Right lung (tissue), 10 donors: ENCODE measurements at places on chromosomes 2 and 18.

DNA sequence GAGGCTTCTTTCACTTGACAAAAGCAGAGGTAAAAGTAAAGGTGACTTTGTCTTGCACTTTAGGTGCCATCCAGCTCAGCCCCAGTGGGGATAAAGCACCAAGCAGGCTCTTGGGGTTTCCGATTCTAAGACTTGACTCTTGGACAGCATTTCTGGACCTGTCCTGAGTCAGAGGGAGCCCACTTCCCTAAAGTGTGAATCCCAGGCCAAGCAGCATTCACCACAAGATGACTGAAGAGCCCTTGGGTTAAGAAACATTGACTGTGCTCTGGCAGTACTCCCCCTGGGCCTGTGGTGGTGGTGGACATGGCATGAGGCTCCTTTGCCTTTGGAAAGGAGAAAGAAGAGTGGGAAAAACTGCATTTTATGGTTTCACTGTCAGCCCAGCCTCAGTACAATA, 638.0 kb upstream of the VRK2 start:
- no peak for DNase-seq

- no peak for DNase-seq
Measured at GRCh38 chr2:241798081-241798630, 10.8 kb upstream of the NEU4 start.

DNA sequence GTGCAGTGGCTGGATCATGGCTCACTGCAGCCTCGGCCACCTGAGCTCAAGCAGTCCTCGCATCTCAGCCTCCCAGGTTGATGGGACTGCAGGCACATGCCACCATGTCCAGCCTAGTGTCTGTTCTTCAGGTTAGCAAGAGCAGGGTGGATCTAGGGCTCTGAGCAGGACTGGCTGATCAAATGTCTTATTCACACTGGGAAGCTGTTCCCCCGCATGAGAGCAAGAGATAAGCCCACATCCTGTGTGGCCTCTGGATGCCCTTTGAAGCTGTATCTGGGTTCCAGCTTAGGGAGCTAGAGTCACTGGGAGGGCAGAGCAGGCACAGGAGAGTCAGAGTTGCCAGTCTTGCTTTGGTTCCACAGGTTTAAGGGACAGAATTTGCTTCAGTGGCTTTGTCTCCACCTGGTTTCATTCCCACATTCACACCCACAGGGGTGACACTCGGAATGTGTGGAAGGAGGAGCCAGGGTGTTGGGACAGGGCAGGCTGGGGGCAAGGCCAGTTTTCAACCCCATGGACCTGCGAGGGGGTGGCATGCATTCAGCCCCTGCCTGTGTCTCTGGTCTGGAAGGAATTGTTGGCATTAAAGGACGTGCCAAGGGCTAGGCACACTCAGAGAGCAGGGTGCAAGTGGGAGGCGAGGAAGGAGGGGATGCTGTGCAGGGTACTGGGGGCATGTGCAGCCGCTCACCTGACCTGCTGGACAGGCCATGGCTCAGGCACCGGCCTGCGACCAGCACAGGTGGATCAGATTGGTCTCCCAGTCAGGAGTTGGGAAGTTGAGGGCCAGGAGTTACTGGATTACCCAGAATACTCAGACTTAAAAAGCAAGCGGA, 24.5 kb downstream of the PTPN18 start:
- DNase-seq = no peak

GRCh38 chr2:241892299-241893137, 23.0 kb downstream of the RTP5 start:
- no peak for DNase-seq

GRCh38 chr2:111022633-111023032, 98.1 kb upstream of the BCL2L11 start:
- DNase-seq = no peak

DNA sequence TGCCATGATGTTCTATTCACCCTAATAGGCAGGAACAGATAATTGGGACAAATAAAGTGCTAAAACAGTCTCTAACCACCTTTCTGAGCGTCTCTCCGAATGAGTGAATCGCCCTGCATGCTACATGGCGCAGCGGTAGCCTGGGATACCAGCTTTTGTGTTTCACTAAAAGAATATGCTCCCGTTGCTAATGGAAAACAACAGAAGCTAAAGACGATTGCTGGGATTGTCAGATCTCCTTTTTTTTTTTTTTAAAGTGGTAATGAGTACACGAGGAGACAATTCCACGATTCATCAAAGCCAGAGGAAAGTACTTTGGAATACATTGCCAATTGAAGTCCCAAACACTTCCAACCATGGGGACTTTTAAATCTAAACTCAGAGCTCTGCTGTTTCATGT, 1815.3 kb upstream of the CELF4 start:
- no peak for DNase-seq

GRCh38 chr2:157840568-157841156, 35.5 kb downstream of the ACVR1 start:
- DNase-seq = peak; percentile 24

DNA sequence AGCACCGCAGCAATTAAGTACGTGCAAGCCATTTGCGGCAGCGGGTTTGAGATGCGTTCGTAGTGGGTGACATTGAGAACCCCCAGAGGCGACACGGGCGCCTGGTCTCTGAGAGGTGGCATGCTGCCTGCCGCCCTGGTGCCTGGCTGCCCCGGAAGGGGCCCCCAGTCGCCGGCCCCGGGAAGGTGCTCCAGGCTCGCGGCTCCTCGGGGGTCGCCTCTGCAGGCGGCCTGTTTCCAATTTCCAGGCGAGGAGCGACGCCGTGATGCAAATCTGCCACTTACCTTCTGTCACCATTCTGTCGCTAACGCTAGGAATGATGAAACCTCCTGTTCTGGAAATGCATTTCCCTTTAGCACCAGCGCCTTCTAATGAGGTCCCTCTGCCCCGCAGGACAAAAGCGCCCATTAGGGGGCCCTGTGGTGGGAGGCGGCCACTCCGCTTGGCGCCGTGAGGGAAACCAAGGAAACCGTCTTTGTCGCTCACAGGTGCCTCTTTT, 13.0 kb downstream of the KIF5C start:
- DNase-seq = no peak

DNA sequence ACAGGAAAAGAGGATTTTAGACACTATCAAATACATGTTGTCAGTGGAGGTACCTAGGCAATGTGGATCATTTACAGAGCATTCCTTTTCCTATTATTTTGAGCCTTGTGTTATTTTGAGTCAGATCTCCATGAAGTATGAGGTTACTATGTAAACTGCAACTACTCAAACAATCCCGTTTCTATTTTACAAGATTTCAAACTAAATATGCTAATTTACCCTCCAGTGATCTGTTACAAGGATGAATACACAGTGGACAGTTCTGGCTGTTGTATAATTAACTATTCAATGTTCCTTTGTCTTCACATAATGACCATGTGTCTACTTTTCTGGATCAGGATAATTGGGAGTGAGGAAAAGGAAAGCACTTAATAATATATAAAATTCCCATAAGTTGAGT, 4.6 kb downstream of the HOXD1 start:
- DNase-seq = no peak

GRCh38 chr2:147714582-147714981, 130.2 kb upstream of the ACVR2A start:
- DNase-seq = no peak

GRCh38 chr2:109285244-109285651, 156.2 kb downstream of the SH3RF3 start:
- no peak for DNase-seq

GRCh38 chr2:57878866-57879210, 167.8 kb upstream of the VRK2 start:
- no peak for DNase-seq

DNA sequence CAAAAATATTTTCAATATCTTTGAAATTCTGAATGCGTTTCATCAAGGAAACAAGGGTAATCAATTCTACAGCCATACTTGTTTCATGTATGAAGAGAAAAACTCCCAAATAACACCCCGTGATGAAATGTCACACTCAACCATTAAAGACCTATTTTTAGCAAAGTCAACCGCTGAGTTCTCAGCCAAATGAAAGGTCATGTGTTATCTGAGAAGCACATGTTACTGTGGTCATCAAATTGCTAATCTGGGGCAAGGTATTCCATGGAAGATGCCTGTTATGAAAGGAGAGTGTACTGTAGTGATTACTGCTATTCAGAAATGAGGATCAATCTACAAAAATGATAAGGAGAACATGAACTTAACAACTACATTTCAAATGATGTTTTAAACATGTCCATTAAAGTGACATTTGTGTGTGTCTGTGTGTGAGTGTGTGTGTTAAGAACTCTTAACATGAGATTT, 126.7 kb downstream of the BCL2 start:
- DNase-seq = no peak

DNA sequence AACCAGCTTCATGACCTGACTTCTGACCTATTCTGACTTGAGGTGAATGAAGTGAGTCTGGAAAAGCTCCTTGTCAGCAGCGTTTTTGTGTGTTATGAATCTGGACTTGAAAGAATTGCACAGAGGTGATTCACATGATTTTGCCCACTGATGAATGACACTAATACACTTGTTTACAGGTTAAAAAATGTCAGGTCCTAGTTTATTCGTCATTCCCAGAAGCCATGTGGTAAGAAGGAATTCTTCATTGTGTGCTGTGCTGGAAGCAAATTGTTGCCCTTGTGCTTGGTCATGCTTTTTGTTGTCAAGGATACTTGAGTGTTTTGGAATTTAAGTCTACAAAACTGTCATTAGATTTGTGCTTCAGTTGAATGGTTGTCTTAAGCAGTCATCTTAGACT, 15.5 kb downstream of the SEC11C start:
- DNase-seq = no peak

- no peak for DNase-seq
Measured at GRCh38 chr2:15520346-15520745, 40.8 kb downstream of the NBAS start.
